ENCODE measurements at places on chromosomes 7 and 10.

GRCh38 chr7:151663382-151664100, 143.8 kb upstream of the RHEB start:
- DNase-seq, result peak; percentile 69

DNA sequence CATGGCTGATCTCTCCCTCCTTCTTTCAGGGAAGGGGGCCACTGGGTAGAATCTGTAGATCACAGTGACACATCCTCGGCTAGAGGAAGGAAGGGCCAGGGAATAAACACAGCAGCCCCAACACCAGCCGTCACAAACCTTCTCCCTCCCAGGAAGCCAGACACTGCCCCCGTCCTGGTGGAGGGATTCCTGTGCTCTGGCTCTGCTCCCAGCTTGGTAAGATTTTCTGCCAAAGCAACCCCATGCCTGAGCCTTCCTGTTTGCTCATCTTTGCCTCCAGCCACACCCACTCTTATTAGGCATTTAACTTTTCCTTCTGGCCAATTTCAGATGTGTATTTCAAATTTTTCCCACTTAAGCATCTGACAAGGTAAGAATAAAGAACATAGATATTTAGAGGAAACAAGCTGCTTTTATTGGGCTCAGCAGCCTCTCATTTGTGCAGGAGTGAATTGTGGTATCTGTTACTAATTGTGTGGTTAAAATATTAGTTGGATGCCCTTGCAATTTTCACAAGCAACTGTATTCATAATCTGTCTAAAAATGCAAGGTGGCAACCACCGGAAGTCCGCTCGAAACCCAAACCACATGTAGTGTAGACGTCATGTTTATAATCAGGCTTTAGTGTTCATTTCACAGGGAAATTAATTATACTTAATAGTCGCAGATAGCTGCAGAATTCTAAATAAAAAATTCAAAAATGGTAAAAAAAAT, 13.2 kb upstream of the NPS start:
- DNase-seq, result no peak

- no peak for DNase-seq
These were observed 10.8 kb downstream of the KLF6 start for GRCh38 chr10:3774018-3774813.

GRCh38 chr7:150448789-150449147, 1.7 kb upstream of the GIMAP8 start:
- DNase-seq, result peak; percentile 51

- no peak for DNase-seq
These were observed 152.0 kb upstream of the PCBD1 start for GRCh38 chr10:71040343-71040742.

DNA sequence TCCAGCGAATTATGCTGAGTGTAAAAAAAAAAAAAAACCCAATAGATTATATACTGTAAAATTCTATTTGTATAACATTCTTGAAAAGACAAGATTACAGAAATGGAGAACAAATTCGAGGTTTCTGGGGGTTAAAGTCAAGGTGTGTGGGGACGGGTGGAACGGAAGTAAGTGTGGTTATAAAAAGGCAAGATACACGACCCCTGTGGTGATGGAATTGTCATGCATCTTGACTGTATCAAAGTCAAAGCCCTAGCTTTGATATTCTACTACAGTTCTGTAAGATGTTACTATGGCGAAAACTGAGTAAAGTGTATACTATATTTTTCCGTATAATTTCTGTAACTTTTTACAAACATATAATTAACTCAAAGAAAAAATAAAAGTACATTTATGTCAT, 718.2 kb upstream of the PCDH15 start:
- DNase-seq, result no peak

DNA sequence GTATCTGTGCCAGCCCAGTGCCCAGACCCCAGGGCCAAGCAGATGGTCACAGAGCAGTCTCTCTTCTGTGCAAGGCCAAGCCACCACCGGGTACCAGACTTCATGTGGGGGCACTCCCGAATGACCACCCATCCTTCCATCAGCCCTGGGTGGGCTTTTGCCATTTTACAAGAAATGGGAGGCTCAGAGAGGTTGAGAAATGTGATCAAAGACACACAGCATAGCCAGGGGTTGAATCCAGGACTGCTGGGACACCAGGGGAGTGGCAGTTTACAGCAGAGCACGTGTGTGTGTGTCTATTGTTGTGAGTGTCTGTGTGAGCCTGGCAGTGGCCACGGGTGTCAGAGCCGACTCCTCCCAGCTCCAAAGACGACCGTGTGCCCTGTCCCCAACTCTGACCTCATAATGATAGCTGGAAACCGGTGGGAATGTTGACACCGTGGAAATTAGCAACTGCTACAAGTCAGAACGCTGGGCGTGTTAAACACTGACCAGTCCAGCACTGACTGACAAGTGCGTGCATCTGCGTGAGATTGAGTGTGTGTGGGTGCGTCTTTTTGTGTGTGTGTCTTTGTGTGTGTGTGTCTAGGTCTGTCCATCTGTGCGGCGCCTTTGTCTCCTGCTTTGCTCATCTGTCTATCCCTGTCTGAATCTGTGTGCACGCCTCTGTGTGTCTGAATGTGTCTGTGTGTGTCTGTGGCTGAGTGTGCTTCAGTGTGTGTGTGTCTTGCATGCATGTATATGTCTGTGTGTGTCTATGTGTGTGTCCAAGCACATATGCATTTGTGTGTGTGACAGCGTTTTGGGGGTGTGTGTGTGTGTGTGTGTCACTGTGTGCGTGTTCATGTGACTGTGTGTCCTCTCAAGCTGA, 17.2 kb upstream of the SLC29A4 start:
- DNase-seq, result no peak

GRCh38 chr7:53315981-53316380, 280.5 kb downstream of the POM121L12 start:
- no peak for DNase-seq

Measured in AG10803 (cell line).